ENCODE measurements at places on chromosomes 13 and 19.

DNA sequence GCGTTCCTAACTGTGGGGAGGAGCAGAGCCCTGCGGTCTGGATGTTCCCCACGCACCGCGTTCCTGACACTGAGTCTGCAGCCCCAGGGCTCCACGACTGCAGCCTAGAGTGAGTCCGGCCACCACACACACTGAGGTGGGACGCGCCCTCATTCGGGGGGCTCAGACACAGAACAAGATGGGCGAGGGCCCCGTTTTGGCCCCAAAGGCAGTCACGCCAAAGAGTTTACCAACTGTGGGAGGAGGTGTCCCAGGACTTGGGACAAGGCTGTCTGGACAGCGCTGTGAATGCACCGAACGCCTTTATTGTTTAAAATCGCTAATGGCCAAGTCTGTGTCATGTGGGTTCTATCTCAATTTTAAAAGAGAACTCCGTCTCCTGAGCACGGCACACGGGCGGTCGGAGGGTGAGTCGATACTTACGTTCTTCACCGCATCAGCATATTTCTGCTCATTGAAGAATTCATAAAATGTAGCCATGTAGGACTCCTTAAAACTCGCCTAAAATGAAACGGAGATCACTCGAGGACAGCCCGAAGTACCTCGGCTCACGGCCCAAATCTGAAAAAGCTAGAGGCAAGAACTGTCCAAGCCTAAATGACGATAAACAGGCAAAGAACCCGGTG, 35.2 kb upstream of the C13orf46 start:
- no peak for DNase-seq

- no peak for DNase-seq
These were observed 2.4 kb downstream of the BLOC1S3 start for GRCh38 chr19:45180936-45181335.

- no peak for DNase-seq
These were observed 13.2 kb downstream of the LNX2 start for GRCh38 chr13:27607125-27607524.

DNA sequence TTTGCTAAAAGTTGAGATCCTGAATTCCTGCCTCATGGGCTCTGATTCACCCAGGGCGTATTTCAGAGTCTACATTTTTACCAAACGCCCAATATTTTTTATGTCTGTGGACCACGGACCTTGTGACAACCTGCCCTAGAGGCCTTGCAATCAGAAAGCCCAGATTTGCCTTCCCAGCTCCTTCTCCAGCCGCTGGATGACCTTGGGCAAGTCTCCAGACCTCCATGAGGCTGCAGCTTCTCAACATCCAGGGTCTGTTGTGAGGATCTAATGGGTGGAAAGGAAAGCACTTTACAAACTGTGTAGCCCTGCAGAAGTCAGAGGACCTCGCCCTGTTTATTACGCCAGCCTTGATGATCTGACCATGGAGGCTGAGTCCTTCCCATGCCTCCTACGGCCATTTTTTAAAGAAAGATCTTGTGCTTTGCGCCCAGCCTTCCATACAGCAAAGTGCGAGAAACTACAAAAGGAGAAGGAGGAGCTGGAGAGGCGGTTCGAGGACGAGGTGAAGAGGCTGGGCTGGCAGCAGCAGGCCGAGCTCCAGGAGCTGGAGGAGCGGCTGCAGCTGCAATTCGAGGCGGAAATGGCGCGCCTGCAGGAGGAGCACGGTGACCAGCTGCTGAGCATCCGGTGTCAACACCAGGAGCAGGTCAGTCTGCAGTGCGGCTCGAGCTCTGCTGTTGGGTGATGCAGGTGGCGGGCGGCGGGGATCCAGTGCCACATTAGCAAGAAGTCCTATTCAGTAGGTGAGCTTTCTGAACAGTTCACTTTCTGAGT, 115.6 kb downstream of the SLC7A1 start:
- DNase-seq, result no peak

- DNase-seq, result no peak
These were observed 7.4 kb upstream of the ZSCAN5A start for GRCh38 chr19:56321989-56322440.

GRCh38 chr19:56142087-56142787, 1.1 kb downstream of the ZNF444 start:
- DNase-seq, result no peak

- no peak for DNase-seq
These were observed 5.4 kb upstream of the PPP1R37 start for GRCh38 chr19:45087531-45087930.

All from right renal pelvis (tissue), 4 donors.